ENCODE measurements at places on chromosomes 13 and 19. TPM values are rescaled to one million over a fixed set of nuclear protein-coding genes. Genes with fewer than 3 reads are reported as not detected.
A peak's percentile ranks its signal among the peaks of the same experiment; 100 is the strongest.

DNA sequence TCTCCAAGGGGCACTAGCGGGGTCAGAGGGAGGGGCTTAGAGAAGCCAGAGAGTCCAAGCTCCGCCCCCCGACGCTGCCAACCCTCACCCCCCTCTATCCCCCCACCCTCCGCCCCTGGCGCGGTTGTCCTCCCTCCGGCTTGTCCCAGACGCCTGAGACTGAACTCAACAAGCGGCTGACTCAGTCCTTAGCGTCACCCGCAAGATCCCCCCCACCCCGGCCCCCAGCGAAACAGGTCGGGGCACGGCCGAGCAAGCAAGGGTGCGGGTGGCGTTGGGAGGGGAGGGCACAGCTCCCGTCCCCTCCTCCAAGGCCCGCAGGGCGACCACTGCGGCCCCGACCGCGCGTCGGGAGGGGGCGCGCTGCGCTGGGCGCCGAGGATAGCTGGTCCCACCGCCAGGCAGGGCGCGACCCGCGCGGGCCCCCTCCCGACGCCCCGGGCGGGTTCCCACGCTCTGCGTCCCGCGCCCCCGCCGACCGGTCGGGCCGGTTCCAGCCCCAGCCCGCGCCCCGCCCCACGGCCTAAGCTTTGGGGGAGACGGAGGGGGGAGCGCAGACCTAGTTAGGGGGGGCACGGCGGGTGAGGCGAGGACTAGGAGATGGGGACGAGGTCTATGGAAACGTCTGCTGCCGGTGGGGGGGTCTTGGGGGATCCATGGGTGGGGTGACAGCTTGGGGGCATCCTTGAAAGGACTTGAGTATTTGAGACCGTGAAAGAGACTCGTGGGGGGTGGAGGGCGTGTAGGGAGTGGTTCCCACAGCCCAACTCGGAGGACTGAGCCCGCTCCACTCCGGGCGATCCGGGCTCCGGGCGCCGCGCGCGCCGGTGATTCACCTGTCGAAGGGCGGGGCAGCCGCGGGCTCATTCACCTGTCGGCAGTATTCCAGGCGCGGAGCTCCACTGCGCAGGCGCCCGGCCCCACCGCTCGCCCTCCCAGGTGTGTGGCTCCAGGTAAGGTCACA lies 5.1 kb downstream of the NOTCH3 start:
- DNase-seq = peak; percentile 30

DNA sequence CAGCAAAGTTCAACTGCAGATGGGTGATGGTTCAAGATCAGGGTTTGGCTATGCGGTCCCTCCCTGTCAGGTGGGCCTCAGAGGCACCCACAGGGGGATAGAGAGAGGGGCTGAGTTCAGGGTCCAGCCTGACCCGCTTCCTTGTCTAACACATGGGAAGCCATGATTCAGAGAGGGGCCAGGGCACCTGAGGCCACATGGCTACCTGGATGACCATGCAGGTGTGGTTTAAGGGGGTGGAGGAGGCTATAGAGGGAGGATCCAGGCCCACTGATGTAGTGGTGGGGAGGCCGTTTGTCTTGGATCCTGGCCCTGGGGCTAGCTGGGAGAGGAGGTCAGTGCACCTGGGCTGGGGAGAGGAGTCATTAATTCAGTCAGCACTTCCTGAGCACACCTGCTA lies 56.7 kb downstream of the ZNF536 start:
- DNase-seq = no peak

DNA sequence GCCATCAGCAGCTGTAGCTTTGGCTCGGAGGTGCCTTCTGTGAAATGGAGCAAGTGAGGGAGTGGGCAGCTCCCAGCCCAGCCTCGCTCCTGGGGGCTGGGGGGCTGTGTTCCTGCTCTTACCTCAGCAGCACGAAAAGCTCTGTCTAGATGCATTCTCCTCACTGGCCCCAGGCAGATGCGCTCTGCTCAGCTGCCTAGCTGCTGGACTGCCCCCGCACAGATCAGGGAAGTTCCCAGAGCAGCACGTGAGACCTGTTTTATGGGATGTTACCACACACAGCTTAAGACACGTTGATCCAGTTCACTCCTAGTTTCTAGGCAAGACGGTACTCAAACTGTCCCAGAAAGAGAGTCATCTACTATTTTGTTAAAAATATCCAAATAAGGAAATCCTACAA lies 13.6 kb downstream of the LCP1 start:
- no peak for DNase-seq

DNA sequence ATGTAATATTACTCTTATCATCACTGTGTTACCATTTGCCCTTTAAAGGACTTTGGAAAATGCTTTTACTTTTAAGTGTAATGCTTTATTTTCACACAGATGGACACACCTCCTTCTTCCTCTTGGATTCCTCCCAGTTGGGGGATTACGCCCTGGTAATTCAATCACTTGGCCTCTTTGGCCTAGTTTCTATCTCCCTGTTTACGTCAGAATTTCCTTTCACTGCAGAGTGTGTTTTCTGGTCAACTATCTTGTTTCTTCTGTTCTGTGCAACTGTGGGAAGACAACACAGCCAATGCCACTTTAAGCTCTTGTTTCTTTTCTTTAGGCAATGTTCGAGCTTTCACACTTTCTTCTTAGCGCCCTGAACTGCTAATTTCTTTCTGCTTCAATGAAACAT lies 257.3 kb upstream of the MAB21L1 start:
- peak; percentile 69 for DNase-seq

DNA sequence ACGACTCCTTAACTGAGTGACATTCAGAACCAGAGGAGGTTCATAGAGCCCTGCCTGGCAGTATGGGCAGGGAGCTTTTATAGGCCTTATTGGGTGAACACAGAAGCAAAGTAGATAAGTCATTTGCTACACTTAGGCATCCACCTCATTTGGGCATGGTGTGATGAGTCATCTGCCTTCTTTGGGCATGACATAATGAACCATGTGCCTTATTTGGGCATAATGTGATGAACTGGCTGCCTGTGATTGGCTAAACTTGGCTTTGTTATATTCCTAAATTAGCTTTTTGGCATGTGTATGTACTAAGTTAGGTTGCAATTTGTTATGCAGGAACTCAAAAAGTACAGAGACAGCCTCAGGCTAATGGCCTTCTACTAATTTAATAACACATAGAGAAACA lies 2210.2 kb upstream of the PCDH20 start:
- no peak for DNase-seq

GRCh38 chr13:29266756-29267733 lies 328.4 kb downstream of the SLC7A1 start:
- no peak for DNase-seq

DNA sequence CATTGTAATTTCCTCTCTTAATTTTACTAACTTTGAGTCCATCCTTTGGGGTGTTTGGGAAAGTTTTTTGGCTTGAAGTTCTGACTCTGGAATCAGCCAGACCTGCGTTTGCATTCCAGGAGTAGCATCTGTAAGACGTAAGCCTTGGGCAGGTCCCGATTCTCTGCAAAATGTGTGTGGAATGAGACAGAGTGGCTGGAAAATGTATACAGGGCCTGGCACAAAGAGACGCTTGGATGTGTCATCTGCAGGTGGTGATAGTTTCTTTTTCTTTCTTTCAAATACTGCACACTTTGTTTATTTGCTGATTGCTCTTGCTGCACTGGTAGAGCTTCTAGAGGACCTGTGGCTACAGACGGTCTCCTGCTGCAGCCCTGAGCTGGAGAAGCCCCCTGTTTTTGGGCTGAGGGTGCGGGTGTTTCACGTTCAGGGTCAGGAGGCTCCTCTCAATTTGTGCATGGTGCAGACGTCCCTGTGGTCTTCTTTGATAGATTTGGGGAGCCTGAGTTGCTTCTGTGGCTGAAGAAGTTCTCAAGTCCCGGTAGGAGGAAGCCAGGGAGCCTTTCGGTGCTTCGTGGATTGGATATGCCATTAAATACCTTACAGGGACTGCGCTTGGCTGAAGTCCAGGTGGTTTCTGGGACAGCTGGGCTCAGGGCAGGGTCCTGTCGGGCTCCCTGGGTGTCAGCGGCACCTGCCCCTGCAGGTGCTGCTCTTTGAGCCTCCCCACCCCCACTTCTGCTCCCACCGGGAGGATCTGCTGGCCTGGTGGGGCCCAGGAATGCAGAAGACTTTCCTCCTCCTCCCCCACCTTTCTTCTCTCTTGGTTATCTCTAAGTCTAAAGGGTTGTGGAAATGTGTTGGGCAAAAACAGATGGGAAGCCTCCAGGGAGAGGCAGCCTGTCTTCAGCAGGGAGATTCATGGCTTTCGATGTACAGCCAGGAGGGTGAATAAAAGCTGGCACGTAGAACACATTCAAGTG lies 44.0 kb upstream of the GAS6 start:
- peak; percentile 37 for DNase-seq

Gene ZNF493
- 60.5 TPM for total RNA-seq

Gene ERICH6B
- total RNA-seq = not detected

Gene VASP
- 35.5 TPM for total RNA-seq

Gene PTGIR
- 3.8 TPM for total RNA-seq

Gene RDH8
- not detected for total RNA-seq
